Renal pelvis (tissue), 12 donors: ENCODE measurements at places on chromosomes 2 and 18.
A peak's percentile ranks its signal among the peaks of the same experiment; 100 is the strongest.

DNA sequence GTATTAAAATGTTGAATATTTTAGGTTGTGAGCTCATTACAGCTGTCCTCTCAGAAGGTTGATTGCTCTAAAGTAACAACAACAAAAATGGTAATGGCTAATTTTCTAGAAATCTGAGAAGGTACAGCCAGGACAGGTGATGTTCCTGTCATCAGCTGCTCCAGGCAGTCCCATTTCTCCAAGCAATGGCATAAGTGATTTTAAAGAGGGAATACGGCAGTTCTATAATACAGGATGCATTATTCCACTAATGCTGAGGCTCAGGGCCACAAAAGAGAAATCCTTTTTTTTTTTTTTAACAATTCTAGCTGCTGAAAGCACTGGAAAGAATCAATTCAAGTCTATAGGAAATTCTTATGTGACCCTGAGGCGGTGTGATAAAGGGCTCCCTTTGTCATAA, 199.9 kb downstream of the PMAIP1 start:
- no peak for DNase-seq

GRCh38 chr2:51619961-51620360, 588.0 kb upstream of the NRXN1 start:
- DNase-seq, result no peak

DNA sequence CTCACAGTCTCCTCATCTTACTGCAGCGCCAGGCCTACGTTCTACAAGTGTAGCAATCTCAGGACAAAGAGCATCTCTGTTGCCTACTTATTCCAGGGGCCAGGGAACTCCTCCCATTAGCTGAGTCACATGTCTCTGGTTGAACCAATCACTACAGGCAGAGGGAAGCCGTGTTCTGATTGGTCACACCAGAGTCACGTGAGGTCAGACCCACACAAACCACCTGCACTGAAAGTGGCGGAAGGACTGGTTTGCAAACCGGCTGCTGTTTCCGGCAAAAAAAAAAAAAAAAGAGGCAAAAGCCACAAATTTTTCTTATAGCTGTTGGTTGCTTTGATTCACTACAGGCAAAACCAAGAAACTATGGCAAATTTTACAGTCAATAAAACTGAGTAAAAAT, 21.9 kb upstream of the USP14 start:
- DNase-seq, result no peak

- DNase-seq, result no peak
Measured at GRCh38 chr2:187054501-187055319, 205.7 kb upstream of the ZSWIM2 start.

DNA sequence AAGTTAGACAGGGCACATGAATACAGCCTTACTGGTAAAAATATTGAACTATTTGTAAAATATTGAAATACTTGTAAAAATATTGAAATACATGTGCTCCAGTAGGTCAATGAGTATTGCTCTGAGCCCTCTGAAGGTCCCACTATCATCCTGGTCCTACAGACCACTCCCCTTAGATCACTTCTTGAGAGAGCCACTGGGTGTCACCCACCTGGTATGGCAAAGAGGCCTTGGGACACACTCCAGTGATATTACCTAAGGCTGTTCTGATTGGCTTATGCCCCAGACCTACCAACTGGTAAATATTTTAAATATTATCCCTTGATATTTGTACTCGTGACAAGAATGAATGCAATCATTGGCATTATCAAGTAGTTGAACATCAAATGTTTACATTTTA, 5.0 kb downstream of the THSD7B start:
- no peak for DNase-seq

- DNase-seq, result peak; percentile 48
Measured at GRCh38 chr18:63138436-63139340, 180.9 kb downstream of the BCL2 start.

DNA sequence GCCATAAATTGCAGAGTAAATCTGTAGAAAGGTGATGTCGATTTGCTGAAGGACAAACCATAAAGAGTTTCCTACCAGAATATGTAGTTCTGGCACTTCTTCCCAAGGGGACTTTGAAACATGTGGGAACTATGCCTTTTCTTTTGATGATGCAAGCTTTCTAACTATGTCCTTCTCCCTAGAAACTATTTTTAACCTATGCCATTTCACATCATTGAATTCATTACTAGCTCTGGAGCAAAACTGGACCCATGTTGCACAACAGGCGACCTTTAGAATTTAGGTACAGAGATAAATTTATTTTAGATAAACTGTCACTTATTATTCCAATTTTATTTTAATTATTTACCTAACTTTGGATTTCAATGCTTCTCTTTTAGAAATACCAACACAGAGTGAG, 186.5 kb downstream of the CCDC102B start:
- no peak for DNase-seq

GRCh38 chr2:46540496-46541331, 61.3 kb downstream of the TMEM247 start:
- DNase-seq, result no peak

DNA sequence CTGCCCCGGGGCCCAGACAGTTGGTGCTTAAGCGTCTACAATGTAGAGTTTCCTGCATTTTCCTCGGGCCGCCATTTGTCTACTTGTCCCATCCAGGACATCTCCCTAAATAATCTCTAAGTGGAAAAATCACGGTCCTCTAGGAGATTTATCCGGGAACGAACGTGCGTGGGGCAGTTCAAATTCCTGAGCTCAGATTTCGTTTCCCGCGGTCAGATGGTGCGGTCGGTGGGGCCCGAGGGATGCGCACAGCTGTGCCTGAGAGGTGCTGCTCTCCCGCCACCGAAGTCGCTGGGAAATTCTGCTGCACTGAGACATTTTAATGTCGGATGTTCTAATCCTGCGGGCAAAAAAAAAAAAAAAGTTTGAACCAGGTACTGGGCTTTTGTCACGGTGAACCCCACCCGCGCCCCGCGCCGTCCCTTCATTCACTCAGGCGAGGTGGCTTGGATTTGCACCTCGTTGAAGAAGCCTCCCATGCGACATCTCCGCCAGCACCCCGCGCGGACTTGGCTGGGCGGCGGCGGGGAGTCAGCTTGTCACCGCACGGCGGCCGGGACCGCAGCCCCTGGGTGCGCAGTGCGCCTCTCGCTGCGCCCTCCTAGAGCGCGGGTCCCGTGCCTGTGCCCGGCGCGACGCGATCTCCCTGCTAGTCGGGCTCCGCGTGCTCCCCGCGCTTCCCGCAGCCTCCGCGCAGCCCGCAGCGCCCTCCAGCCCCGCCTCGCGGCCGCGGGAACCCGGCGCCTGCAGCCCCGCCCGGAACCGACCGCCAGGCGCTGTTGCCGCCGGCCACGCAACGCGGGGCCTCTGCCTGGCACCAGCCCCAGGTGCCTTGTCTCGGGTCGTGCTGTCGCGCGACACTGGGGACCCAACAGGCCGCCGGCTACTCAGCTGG, 191.9 kb upstream of the TCF4 start:
- DNase-seq, result peak; percentile 35

- no peak for DNase-seq
Measured at GRCh38 chr2:97788986-97789644, 75.7 kb downstream of the ZAP70 start.

GRCh38 chr2:40716879-40717278, 265.0 kb upstream of the SLC8A1 start:
- DNase-seq, result no peak
